ENCODE measurements at places on chromosomes 7 and 10. TPM values are rescaled to one million over a fixed set of nuclear protein-coding genes. Genes with fewer than 3 reads are reported as not detected.

CYP26C1 gene
- total RNA-seq = not detected

SPDYE6 gene
- total RNA-seq = not detected

ADGRA1 gene
- total RNA-seq = not detected

- peaks cover 25% of the 10 kb centered on the region for H3K36me3 ChIP-seq
- DNase-seq = no peak
- H3K27ac ChIP-seq = no peak overlapping the region
These were observed 42.1 kb downstream of the AMZ1 start for GRCh38 chr7:2729893-2730716.

DNA sequence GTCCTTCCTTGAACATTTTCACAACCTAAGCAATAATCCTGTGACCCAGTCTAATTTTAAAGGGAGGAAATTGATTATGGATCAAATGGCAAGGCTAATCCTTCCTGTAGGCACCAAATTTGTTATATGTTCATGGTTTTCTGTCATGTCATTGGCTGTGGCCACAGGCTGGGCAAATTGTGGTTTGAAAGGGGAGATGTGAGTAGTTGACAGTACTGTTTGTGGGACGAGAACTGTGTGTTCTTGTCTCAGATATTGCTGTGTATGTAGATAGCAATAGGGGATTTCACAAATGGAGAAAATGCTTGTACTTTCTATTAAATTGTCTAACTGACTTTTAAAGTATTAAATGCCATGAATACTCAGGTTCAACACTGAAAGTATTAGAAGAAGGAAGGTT, 8.1 kb upstream of the PRKG1 start:
- no peaks in the 10 kb centered on the region for H3K4me1 ChIP-seq
- H3K36me3 ChIP-seq = no peaks in the 10 kb centered on the region
- H3K4me3 ChIP-seq = no peak overlapping the region
- H3K27me3 ChIP-seq = peaks cover 11% of the 10 kb centered on the region
- no peak for DNase-seq

GRCh38 chr10:812787-813186, 118.7 kb downstream of the LARP4B start:
- H3K27ac ChIP-seq = no peak overlapping the region
- H3K36me3 ChIP-seq = peaks cover 47% of the 10 kb centered on the region
- no peak for DNase-seq
- H3K27me3 ChIP-seq = no peaks in the 10 kb centered on the region

DNA sequence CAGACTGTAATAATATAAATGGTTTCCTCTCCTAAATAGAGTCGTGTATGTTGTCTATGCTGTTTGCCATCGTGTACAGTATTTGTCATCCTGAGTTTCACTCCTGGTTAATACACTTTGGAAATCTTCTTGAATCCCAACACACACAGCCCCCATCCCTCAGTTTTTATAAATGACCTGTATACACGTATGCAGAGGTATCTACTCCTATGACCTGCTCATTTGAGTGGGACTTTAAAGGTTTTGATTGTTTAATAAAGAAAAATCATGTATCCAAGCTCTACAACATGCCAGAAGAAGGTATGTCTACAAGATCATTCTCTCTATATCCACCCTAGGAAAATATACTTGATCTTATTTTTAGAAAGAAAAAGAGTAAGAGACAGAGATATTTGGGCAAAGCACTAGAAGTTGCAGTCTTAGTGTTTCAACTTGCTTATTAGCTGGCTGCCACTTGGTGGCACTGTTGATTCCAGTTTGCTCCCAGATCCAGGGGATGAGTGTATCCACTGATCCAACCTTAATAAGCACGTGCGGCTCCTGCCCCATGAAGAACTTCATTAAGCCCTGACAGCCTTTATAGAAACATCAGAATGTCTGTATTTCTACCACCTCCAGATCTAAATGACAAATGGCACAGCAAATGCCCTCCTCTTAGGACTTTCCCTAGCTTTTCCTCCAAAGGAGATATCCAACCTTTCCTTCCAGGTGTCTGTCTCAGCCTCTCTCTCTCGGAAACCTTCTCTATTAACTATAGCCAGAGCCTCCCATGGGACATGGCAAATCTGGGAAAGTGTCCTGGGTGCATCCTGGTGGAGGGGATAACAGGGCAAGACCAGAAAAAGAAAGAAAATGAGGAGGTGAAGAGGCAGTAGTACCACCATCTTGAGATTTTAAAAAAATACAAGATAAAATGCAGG, 181.6 kb upstream of the NEBL start:
- DNase-seq = no peak
- H3K4me3 ChIP-seq = no peak overlapping the region
- no peaks in the 10 kb centered on the region for H3K27me3 ChIP-seq
- H3K36me3 ChIP-seq = no peaks in the 10 kb centered on the region

Data from activated T-helper 1 cell treated with anti-CD3 and anti-CD28 coated beads, Interleukin-12 subunit alpha, Interleukin-12 subunit beta, Interleukin-2, Interleukin-4 antibody, amounts not matched to agents 30 ng/mL and 10 ng/mL and 1 ng/mL, durations not matched to agents 14 hours and 24 hours and 36 hours (primary cell).